CD4-positive, alpha-beta T cell treated with Interleukin-2 at 100 ng/mL for 4 hours (primary cell): ENCODE measurements at places on chromosomes 16 and 17.

- DNase-seq: no peak
These were observed 287.5 kb downstream of the IRX3 start for GRCh38 chr16:53998966-53999522.

DNA sequence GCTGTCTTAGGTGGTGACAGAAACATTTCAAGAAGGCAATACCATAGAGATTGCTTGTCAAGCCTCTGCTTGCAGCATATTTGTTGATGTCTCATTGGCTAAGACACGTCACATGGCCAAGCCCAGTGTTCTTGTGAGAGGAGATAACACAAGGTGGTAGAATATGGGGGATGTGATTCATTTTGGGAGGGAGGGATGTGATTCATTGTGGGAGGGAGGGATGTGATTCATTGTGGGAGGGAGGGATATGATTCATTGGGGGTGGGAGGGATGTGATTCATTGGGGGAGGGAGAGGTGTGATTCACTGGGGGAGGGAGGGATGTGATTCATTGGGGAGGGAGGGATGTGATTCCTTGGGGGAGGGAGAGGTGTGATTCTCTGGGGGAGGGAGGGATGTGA lies 470.5 kb upstream of the SALL1 start:
- DNase-seq: no peak

DNA sequence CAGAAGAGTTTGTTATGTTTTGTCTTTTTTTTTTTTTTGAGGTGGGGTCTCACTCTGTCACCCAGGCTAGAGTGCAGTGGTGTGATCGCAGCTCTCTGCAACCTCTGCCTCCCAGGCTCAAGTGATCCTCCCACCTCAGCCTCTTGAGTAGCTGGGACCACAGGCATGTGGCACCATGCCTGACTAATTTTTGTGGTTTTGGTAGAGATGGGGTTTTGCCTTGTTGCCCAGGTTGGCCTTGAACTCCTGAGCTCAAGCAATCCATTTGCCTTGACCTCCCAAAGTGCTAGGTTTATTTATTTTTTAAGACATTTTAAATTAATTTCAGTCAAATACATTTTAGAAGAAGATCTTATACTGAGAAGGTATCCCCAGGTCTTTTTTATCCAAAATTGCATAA lies 366.7 kb downstream of the KCNJ2 start:
- no peak for DNase-seq

DNA sequence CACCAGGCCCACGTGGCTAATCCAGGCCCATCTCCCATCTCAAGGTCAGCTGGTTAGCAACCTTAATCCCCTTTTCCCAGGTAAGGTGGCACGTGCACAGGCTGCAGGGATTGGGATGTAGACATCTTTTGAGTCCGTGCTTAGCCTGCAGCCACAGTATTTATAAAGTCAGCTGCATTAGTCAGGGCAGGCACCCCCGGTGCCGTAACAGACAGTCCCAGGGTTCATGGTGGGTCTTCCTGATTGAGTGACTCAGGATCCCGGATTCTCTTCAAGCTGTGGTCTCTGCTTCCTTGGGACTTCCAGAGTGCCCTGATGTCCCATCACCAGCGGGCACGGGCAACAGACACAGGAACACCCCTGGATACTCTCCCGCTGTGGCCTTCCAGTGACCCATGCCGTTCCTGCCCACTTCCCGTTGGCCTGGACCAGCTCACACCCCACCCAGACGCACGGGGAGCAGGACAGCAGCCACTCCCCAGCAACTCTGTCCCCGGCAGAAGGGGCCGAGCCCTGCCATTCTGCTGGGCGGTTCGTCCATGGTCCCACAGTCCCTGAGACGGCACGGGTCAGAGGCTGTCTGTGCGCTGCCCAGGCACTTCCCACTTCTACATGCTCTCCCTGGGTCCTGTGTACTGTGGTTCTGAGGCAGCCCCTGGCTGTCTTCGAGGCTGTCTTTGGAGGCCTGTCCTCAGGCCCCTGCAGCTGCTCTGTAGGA lies 248.6 kb upstream of the GSE1 start:
- DNase-seq: no peak

DNA sequence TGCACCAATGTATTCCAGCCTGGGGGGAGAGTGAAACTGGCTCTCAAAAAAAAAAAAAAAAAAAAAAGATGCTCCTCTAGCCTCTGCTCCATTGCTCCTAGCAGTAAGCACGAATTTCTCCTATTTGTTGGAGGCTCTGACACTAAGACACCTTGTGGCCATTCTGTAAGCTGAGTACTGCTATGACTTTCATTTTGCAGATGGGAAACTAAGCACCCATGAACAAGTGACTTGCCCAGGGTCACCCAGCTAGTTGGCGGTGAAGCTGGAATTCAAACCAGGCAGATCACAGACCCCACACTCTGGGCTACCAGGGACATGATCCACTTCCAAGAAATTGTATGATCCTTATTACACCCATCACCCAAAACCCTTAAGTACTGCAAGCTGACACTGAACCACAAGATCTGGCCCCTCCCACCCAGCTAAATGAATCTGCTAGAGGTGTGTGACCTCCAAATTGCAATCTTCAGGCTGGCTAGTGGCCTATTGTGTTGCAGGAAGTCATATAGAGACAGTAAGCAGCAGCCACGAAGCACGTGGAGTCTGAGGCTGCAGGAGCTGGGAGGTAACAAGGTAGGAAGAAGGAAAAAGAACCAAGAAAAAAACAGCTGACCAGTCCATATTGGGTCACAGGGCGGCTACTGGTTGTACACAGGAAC lies 209.4 kb downstream of the XYLT1 start:
- DNase-seq: no peak

GRCh38 chr16:74033441-74033995 lies 263.1 kb upstream of the PSMD7 start:
- no peak for DNase-seq

DNA sequence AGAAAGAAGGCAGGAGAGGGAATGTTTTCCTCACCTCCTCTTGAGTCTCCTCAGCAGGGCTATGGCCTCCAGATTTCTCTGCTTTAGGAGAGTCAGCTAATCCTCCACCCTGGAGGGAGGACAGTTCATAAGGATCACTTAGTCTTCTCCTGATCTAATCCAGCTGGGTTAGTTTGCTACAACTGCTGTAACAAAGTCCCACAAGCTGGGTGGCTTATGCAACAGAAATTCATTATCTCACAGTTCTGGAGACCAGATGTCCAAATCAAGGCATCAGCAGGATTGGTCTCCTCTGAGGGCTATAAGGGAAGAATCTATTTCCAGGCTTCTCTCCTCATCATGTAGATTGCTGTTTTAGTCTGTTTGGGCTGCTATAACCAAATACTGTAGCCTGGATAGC lies 40.6 kb upstream of the XYLT1 start:
- no peak for DNase-seq
